ENCODE measurements at places on chromosomes 7 and 10.

DNA sequence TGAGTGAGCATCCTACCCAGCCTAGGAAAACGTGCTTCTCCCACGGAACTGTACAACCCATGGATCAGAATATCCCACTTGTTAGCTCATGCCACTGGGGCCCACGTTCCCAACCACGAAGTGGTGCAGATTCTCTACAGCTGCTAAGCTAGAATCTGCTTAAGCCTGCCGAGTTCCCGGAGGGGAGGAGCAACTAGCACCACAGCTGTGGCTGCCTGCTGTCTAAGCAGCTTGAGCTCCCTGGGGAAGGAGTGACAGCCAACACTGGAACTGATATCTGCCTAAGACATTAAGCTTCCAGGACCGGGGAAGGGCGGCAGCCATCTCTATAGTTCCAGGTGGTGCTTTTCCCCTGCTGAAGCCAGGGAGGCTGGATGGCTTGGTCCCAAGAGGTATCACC lies 334.7 kb upstream of the CHRM2 start:
- no peak for DNase-seq

- DNase-seq, result no peak
Measured at GRCh38 chr10:33776419-33777070, 442.1 kb upstream of the NRP1 start.

DNA sequence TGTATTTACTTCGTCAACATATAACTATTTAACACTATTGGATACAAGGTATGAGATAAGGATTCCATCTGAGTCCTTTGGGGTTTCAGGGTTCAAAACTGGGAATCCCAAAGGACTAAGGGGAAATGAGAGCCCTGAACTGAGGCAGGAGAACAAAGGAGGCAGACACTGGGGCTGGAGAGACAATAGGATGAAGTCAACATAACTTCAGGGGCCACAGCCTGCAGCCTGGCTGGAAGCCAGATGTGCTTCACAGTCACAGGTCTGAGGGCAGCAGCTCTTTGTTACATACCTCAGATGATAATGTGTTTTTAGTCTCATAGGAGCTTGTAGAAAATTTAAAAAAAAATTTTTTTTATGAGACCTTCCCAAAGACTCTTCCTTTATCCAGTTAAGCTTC lies 73.3 kb downstream of the NRF1 start:
- DNase-seq, result no peak

GRCh38 chr10:80429521-80429973 lies 21.2 kb downstream of the PRXL2A start:
- DNase-seq, result peak; percentile 71

- DNase-seq, result no peak
Measured at GRCh38 chr10:71263376-71263775, 51.0 kb downstream of the UNC5B start.

Data from mucosa of descending colon (tissue), 3 donors.